ENCODE measurements at places on chromosomes 7 and 10. TPM values are rescaled to one million over a fixed set of nuclear protein-coding genes. Genes with fewer than 3 reads are reported as not detected.
A peak's percentile ranks its signal among the peaks of the same experiment; 100 is the strongest.

DNA sequence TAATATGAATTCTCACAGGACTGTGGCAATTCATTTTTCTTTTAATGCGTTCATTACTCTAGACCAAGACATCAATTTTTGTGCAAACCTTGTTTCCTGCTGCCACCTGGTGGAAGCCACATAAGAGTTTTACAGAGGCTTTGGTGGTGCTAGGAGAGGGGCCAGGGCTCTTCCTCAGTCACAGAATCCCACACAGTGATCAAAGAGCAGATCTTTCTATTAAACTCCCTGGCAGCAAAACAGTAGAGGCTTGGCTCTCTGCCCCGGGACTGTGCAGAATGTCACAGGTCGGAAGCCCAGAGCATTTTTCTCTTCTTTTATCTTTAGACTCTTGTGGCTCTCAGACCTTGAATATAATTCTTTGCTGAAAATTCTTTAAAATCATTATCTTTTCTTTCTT lies 506.4 kb upstream of the C7orf33 start:
- peak; percentile 5 for DNase-seq

DNA sequence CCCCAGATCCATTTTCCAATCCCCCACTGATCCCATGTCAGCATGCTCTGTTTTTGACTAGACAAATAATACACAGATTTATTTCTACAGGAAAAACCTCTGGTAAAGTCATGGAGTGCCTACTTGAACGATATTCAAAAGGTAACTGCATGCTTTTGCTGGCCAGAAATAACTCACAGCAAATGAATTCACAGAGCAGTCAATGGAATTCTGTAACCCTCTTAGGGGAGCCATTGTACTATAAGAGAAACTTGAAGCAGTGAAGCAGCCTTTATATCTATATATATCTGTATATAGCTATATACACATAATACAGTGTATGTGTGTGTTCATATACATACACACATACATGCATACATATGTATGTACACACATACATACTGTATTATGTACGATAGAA lies 29.0 kb upstream of the MEOX2 start:
- no peak for DNase-seq

GRCh38 chr7:91463330-91463729 lies 199.1 kb downstream of the FZD1 start:
- no peak for DNase-seq

- no peak for DNase-seq
Measured at GRCh38 chr10:106960812-106961211, 203.7 kb downstream of the SORCS1 start.

DNA sequence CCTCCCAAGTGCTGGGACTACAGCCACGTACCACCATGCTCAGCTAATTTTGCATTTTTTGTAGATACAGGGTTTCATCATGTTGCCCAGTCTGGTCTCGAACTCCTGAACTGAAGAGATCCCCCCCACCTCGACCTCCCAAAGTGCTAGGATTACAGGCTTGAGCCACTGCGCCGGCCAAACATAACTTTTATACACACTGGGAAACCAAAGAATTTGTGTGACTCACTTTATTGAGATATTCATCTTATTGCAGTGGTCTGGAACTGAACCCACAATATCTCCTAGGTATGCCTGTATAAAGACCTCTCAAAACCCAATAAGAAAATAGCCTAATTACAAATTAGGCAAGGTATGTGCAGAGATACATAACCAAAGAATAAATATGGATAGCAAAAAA lies 182.6 kb upstream of the FEZF1 start:
- no peak for DNase-seq

DNA sequence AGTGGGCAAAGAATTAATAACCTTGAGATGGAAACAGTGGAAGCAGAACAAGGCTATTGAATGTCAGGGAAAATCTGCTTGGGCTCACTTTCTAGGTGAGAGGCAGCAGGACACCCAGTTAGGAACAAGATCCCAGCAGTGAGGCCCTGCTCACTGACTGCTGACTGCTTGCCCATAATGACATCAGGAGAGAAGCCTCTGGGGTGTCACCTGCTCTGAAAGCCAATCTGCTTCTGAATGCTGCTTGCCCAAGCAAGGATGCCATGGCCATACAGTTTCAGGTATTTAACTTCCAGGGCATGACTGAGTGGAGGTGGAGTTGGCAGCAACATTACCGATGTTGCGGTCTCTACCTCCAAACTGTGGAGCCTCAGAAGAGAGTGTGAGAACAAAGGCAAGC lies 11.7 kb upstream of the WAPL start:
- no peak for DNase-seq

DNA sequence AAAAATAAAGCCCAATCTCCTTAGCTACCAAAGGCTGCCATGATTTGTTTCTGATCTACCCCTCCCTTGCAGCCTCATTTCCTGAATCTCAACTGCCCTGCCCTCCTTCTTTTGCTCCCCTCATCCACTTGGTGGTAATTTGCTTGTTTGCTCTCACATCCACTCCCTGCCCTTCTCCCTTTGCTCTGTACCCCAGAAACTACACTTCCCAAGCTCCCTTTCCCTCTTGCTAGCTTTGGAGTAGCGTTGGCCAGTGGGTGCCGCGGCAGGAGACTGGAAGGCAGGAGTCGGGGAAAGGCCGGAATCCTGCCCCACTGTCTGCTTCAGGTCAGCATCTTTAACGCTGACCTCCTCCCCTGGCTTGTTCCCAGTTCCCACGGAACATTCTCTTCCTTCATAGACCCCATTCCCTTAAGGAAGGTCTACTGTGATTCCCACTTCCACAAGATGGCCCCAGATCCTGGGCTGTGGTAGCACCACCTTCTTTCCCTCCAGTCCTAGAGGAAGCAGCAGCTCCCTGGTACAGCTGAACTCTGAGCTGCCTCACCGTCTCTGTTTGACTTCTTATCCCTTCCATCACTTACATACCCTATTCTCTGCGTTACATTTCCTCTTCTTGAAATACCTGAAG lies 79.1 kb downstream of the PIK3CG start:
- DNase-seq, result peak; percentile 11

DNA sequence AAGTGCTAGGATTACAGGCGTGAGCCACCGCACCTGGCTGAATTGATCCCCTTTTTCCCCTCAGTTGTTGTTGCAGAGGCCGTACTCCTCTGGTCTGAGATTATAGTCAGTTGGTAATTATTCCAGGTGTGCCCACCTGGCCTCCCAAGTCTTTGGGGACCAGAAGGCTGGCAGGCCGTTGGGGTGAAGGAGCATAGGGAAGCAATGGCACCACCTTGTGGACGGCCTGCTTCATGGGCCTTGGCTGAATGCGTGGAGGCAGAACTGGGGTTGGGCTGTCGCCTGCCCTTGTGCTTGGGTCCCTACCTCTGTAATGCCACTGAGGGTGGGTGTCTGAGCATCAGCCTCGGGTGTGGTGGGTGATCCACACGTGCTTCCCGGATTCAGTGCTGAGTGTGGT lies 125.7 kb downstream of the RGS10 start:
- peak; percentile 43 for DNase-seq

- peak; percentile 18 for DNase-seq
Measured at GRCh38 chr10:117271427-117271826, 30.5 kb downstream of the SLC18A2 start.

DNA sequence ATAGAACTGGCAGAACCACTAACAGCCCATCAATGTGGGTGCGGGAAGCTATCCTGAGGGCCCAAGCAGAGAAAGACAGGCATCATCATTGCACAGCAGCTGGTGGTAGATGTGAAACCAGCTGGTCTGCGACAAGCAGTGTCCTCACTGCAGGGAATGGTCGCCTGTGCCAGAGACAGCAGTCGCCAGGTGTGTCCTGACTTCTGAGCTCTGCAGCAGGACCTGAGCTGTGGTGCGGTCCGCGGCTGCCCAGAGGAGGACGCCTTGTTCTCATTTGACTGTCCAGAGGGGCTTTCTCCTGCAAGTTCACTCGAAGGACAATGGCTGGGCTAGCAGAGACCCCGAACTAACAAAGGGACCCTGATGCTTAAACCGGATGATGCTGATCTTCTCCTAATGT lies 97.4 kb downstream of the LRRC18 start:
- DNase-seq, result no peak

DNA sequence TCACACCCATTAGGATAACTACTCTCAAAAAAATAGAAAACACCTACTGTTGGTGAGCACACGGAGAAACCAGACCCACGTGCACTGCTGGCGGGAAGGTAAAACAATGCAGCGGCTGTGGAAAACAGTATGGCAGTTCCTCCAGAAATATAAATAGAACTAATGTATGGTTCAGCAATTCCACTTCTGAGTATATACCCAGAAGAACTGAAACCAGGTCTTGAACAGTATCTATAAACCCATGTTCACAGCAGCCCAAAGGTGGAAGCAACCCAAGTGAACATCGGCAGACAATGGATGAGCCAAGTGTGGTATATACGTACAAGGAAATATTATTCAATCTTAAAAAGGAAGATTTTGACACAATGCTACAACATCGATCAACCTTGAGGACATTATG lies 164.7 kb downstream of the ZMYND11 start:
- DNase-seq, result no peak

GRCh38 chr10:106086391-106086790 lies 1078.1 kb downstream of the SORCS1 start:
- DNase-seq, result no peak

GRCh38 chr7:4745265-4745919 lies 30.0 kb upstream of the AP5Z1 start:
- DNase-seq, result no peak

DNA sequence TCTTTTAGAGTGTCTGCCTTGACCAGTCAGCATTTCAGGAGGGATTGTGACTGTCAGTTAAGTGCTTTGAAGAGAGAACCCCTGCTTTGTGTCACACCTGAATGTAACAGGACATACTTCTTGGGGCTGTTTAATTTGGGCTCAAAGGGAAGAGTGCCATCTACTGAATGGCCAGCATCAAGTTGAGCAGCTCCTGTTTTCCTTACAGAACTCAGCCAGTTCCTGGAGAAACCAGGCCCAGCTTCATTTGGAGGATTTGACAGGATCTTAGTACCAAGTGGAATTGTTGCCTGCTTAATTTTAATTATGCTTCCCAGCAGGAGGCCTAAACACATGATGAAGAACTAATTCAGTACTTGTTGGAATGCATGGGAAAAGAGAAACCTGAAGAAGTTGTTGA lies 8.3 kb downstream of the ADD3 start:
- peak; percentile 15 for DNase-seq

DNA sequence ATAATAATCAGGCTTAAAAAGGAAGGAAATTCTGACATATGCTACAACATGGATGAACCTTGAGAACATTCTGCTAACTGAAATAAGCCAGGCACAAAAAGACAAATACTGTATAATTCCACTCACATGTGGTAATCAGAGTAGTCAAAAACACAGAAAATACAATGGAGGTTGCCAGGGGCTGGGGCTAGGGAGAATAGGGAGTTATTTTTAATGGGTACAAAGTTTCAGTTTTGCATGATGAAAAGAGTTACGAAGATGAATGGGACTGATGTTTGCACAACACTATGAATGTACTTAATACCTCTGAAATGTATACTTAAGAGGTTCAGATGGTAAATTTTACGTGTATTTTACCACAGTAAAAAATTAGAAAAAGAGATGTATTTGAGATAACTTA lies 145.6 kb downstream of the DOCK4 start:
- no peak for DNase-seq

DNA sequence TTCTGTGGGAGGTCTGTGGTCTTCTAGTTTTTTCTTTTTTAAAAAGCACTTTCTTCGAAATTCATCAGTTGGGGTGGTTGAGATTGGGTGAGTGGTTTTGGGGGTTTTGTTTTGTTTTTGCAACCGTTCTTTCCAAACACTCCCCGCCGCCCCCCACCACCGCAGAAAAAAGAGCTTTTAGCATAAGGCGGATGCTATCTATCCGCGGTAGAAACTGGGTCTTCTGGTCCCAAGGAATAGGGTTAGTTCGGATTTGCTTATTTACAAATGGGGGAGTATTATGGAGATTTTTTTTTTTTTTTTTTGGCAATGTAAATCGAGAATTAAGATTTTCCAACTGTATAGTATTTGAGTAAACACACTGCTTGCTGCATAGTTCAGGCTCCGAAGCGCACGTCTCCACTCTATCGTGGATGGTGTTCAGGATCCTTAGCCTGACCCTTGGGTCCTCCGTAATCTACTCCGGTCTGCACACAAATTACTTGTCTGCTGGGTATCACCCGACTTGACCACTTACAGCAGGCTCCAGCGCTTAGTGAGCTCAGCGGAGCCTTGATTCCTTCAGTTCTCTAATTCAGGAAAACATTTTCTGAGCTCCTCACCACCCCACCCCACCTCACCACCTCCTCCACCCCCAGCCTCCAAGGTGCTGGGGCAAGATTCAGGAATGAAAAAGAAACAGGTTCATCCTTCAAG lies 757 bp upstream of the NRCAM start:
- DNase-seq, result no peak

DNA sequence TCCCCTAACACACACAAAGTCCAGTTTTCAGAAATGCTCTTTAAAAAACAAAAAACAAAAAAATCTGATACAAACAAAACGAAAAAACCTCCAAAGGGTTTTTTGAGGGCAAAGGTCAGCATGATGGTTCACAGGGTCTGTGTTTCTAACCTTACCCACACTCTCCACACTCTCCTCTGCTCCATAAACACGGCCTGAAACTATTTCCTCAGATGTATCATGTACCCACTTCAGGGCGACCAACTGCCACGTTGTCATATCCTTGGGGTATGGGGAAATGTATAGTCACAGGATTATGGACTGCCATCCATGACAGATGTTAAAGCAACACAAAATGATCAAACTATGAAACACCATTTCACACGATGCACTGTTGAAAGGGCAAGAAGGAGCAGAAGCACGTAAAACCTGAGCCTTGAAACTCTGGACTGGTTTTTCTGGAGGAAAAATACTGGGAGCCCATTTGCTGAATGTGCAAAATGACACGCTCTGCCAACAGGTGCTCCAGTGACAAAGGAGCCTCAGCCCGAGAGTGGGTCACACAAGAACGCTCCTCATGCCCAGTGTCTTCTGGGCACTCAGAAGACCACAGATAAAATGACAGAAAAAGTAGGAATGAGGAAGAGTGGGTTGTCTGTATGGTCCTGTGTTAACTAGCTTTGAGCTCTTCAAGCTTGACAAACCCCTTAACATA lies 15.8 kb downstream of the NAPEPLD start:
- DNase-seq, result no peak

GRCh38 chr10:33217854-33218253 lies 116.6 kb downstream of the NRP1 start:
- DNase-seq, result peak; percentile 50

- DNase-seq, result no peak
Measured at GRCh38 chr7:3274131-3274530, 26.9 kb upstream of the SDK1 start.

Gene OPN1SW
- total RNA-seq, result not detected

Gene C10orf67
- total RNA-seq, result not detected

Gene ABCB1
- under 0.01 TPM for total RNA-seq

Gene CDC14C
- not detected for total RNA-seq

Gene NXPH1
- not detected for total RNA-seq

Gene GPR37
- total RNA-seq, result 0.20 TPM

Gene HNRNPH3
- 17.8 TPM for total RNA-seq

Gene TMEM178B
- total RNA-seq, result 4.1 TPM
